ENCODE measurements at places on chromosomes 11 and 22. TPM values are rescaled to one million over a fixed set of nuclear protein-coding genes. Genes with fewer than 3 reads are reported as not detected.
A peak's percentile ranks its signal among the peaks of the same experiment; 100 is the strongest.

GRCh38 chr11:73376803-73377629 lies 817 bp downstream of the RELT start:
- DNase-seq = peak; percentile 79

DNA sequence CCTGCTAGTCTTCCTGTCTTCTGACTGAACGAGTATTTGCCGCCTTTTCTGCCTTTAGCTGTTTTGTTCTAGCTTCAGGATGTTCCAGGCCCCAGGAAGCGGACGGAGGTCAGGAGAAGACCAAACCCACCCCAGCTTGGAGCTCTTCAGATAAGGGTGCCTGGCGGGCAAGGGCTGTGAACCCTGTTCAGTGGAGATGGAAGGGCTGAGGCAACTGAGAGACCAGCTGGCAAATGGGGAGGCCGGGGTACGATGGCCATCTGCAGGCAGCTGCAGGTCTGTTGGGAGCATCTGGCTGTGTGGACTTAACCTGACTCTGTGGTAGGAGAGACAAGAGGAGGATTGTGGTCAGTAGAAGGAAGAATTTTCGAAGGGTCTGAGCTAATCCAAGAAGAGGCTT lies 95.6 kb downstream of the CHST1 start:
- DNase-seq = no peak

DNA sequence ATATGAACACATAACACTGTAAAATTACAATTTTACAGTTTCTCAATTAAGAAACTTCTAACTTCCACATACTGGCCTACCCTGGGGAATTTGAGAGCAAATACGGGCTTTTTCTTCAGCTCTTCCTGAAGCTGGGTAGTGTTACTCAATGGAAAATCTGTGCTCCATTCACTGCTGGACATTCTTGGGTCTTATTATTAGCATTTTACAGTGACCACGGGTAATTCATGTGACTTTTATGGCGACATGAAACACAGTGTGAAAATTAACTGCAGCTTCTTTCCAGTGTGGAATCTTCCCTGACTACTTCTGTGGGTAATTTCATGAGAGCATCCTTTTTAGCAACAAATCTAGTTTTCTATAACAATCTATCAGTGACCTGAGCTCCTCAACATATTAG lies 423.7 kb upstream of the ANO5 start:
- DNase-seq = no peak

Gene LYVE1
- total RNA-seq = not detected

Gene SLN
- total RNA-seq = not detected

DNA sequence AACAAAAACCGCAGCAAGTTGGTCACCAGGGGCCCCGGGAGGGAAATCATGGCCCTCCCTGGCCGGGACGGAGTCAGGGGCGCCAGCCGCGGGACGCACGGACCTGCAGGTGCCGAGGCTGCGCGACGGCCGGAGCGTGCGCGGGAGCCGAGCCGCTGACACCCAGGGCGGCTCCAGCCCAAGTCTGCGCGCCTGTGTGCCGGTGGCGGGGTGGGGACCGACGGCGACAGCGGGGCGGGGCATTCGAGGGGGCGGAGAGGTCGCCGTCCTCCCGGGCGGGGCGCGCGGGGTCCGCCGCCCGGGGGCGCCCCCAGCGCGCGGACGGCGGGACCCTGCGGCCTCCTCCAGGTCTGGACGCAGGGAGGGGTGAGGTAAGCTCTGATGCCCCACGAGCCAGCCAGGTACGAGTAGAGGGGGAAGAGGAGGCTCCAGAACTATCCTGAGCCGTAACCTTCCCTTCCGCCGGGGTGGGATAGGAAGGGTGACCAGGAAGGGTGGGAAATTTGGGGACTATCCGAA lies at the start of gene ESAM:
TSS of gene ESAM (minus strand) at position 186 of the 519 bp plus-strand sequence. CDS start at position 50, 136 bp downstream.
- no peak for DNase-seq

Gene TENM4
- total RNA-seq = not detected

DNA sequence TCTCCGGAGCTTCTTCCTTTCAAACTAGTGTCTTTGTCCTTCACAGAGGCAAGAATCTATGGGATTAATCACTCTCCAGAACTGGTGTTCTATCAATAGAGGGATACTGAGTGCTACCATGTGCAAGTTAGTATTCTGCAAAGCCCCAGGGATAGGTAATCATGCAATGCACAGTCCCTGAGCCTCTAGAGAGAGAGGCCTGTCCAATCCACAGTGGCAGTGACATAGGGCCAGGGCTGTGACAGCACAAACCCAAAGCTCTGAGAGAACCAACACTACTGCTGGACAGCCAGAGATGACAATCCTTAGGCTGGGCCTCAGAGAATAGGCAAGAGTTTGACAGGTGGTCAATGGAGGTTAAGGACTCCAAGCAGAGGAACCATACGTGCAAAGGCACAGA lies 66.8 kb upstream of the USP47 start:
- no peak for DNase-seq

Gene SAA4
- total RNA-seq = not detected

Gene PIK3C2A
- 21.7 TPM for total RNA-seq
